ENCODE measurements at places on chromosomes 3 and 15. TPM values are rescaled to one million over a fixed set of nuclear protein-coding genes. Genes with fewer than 3 reads are reported as not detected.

RHOA gene
- total RNA-seq, result 345 TPM

ENTPD3 gene
- total RNA-seq, result 1.7 TPM

HIGD2B gene
- total RNA-seq, result not detected

ARF4 gene
- 129 TPM for total RNA-seq

GOLGA8M gene
- total RNA-seq, result 1.9 TPM
